Activated T-helper 2 cell treated with anti-CD3 and anti-CD28 coated beads, Interferon-gamma antibody, Interleukin-2, Interleukin-4, amounts not matched to agents 10 μg/mL and 5 μg/mL and 100 μg/mL, durations not matched to agents 14 hours and 24 hours and 36 hours (primary cell): ENCODE measurements at places on chromosomes 5 and 9.

GRCh38 chr9:4494332-4494731, 4.1 kb downstream of the SLC1A1 start:
- no peak for DNase-seq

- no peak for DNase-seq
Measured at GRCh38 chr9:14618836-14619420, 74.3 kb downstream of the ZDHHC21 start.

GRCh38 chr9:93064392-93065134, 6.1 kb downstream of the SUSD3 start:
- DNase-seq = peak; percentile 90

DNA sequence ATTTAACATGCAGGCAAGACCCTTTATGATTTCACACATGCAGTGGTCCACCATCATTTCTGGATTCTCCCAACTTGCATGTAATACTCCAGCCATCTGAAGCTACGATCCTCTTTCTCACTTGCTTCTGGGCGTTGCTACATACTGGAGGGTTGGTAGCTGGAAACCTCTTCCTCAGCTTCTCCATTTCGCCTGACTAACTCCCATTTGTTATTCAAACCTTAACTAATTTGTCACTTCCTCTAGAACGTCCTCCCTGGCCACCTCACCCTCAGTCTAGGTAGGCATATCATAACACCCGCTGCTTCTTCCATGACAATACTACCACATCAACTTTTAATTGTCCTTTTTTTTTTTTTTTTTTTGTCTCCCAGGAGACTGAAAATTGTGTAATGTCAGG, 72.6 kb upstream of the EQTN start:
- DNase-seq = no peak

GRCh38 chr9:79184831-79185230, 386.9 kb upstream of the TLE4 start:
- no peak for DNase-seq

DNA sequence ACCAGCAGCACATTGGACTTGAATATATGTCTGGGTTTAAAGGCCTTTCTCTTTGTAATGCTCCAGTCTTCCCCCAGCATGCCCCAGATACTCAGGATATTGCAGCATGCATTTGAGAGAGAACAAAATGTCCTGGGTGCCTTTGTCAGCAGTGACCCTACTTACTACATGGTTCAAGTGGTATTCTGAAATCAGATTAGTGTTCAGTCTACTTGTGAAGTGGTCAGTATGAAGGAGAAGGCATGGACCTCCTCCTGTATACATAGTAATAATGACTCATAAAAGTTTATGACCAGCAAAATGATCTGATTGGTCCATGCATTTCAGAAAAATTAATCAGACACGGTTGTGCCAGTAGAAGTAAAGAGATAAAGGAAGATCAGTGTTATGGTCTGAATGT, 25.4 kb downstream of the GPR21 start:
- DNase-seq = no peak

GRCh38 chr5:167061695-167062094, 1229.8 kb upstream of the WWC1 start:
- DNase-seq = no peak

- DNase-seq = no peak
Measured at GRCh38 chr5:159021136-159021900, 78.4 kb downstream of the EBF1 start.

- no peak for DNase-seq
Measured at GRCh38 chr5:5221724-5222123, 81.6 kb downstream of the ADAMTS16 start.

- DNase-seq = no peak
Measured at GRCh38 chr5:124453221-124454051, 293.0 kb downstream of the ZNF608 start.

DNA sequence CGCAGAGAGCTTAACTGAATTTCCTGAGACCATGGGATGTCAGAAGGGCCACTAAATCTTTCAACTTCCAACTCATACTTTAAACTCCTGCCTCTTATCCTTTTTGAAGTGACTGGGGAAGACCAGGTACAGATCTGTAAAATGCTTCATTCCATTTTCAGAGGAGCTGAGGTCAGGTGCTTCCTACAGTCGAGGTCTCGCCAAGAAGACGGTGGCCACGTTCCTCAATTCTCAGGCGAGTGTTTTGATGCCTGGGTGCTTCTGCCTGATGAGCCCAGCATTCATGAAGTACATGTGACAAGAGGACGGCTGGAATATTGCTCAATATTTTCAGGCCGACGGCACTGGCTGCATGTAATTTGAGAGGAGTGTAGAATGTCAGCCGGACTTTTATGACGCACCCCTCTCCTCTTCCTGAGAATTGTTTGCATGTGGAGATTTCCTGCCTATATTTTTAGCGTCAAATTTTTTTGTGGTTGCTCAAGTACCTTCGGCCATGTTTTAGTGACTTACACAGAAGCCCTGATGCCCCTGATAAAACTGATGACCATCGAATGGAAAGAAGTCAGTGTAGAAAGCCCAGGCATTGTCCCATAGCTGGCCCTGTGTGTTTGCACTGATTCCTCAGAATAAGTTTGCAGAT, 38.8 kb upstream of the GLRX start:
- DNase-seq = no peak

DNA sequence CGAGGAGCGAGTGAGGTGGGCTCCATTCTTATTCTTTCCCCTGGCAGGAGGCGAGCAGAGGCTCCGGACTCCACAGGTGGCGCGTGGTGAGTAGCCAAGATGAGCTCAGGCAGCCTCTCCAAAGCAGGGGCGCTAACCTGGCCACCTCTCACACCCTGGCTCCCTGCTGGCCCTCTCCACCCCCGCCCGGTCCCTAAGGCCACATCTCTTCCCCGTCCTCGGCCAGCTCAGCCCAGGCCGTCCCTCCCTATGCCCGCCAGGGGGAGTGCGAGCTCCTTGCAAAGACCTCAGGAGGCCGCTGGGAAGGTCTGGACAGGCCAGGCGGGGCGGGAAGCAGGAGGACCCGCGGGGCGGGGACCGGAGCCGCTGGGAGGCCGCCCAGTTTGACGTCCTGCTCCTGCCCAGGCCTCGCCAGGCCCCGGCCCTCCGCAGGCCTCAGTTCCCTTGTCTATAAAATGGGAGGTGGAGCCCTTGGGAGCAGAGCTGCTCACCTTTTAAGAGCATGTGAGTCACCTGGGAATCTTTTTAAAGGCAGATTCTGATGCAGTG, 46.3 kb upstream of the GGTA1 start:
- DNase-seq = peak; percentile 57

- DNase-seq = no peak
Measured at GRCh38 chr9:107513464-107514100, 24.0 kb upstream of the KLF4 start.

DNA sequence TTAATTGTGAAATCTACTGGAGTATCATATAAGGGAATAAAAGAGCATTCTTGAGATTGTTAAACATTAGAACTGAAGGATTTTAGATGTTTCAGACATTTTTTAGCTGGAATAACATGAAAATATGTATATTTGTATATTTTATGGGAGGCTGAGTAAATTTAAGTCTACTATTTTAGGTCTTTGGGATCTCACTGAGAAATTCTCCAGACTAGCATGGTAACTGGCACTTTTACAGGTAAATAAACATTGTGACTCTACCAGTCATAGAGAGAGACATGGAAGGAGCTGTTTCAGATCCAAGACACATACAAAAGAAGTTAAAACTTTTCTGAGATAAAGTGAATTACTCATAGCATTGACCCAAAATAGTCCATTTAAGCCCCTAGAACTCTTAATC, 59.4 kb downstream of the NDUFAF2 start:
- DNase-seq = no peak

DNA sequence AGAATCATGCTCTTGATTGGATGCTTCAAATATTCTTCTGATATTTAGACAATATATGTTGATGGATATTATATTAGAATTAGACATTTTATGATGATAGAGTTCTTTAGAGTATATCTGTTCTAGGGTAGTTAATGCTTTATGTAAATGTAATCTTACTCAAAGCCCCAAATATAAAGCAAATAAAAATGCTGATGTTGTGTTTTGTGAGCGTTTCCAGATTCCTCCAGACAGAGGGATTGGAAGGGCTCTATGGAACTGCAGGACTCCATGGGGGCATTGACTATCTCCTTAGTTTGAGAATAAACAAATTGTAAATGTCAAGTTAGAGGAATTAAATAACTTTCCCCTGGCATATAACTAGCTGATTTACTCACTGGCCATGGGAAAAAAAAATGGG, 184.5 kb downstream of the MRPS30 start:
- no peak for DNase-seq

GRCh38 chr5:43973318-43973717, 370.3 kb downstream of the NNT start:
- DNase-seq = no peak

DNA sequence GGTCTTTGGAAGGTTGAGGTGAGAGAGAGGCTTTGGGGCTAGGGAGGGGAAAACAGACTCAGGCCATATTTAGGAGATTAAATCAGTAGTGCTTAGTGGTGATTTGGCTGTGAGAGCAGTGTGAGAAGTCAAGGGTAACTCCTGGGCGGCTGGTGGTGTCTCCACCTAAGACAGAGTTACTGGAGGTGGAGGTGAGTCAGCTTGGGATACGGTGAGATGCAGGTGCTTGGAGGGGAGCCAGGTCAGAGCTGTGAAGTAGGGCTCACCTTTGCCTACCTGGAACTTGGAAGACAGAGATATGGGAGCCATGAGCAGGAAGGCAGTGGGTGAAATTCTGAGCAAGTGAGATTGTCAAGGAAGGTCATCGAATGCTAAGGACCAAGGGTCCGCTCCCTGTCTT, 24.5 kb downstream of the RGS3 start:
- no peak for DNase-seq

DNA sequence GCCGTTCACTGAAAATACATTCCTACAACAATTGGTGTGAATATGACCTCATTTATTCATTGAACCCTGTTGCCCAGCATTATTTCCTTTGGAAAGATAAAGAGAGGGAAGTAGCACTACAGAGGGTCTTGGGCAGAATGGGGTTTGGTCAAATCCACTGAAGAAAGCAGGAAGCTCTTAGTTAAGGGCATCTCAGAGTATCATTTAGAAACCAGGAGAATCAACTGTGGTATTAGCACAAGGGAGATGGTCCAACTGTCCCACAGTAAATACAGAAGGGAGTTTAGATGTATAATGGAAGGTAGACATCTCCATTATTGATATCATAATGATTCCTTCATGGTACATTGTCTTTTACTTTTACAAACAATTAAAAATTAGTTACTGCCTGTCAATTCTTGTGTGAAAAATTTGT, 47.1 kb downstream of the LIX1 start:
- no peak for DNase-seq

GRCh38 chr9:136549010-136549980, 3.4 kb upstream of the NOTCH1 start:
- no peak for DNase-seq

DNA sequence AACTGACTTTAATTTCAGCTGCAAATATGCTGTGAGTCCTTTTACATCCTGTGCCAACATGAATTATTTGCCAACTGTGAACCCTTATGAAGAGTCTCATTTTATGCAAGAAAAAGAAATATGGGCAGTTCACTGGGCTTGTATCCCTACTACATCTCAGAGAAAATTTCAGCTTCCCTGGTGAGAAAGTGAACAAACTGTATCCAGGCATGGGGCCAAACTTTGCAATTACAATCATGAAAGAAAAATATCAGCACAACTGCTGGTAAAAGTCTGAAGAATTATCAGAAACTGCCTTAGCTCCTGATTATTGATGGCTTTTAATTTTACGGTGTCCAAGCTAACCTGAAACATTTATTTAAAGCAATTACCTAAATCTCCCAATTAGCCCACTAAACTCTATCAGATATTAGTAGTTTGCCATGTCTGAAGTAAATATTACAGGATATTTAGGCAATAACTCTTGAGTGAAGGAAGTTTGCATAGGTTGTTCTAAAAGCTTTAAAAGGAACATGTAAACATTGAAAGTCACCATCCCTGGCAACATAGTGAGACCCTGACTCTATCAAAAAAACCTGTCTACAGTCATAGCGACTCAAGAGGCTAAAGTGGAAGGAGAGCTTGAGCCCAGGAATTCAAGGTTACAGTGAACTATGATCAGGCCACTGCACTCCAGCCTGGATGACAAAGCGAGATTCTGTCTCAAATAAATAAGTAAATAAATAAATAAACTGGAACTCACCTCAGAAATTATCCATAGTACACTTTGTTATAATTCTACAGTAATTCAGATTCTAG, 83.9 kb upstream of the HCN1 start:
- DNase-seq = no peak
